ENCODE measurements at places on chromosomes 6 and 20.

GRCh38 chr6:34390531-34391472 is 1.7 kb downstream of the NUDT3 start:
- H3K27me3 ChIP-seq: no peaks in the 10 kb centered on the region
- DNase-seq: no peak
- H3K4me3 ChIP-seq: no peak overlapping the region
- no peak overlapping the region for H3K27ac ChIP-seq
- peaks cover 20% of the 10 kb centered on the region for H3K4me1 ChIP-seq

GRCh38 chr6:166307082-166308032 is 835 bp downstream of the PRR18 start:
- no peak for DNase-seq
- H3K4me1 ChIP-seq: no peaks in the 10 kb centered on the region
- peaks cover 64% of the 10 kb centered on the region for H3K27me3 ChIP-seq
- H3K27ac ChIP-seq: no peak overlapping the region

DNA sequence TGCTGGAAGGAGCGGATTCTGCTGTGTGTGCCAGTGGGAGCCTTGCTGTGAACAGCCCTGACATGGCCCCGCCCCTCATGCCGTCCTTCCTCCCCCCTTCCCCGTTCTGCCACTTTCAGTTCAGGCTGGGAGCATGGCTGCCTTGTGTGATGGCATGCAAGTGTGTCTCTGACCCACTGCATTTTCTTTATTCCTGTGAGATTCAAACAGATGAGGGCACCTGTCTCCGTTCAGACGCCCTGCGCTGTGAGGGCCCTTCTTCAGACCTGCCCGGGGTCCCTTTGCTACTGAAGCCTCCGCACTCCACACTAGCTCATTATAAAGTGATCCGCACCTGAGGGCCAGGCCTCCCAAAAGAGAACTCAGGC is 88.3 kb downstream of the TAF4 start:
- no peak overlapping the region for H3K27ac ChIP-seq
- peaks cover 15% of the 10 kb centered on the region for H3K36me3 ChIP-seq
- no peaks in the 10 kb centered on the region for H3K27me3 ChIP-seq
- H3K4me1 ChIP-seq: peaks cover 20% of the 10 kb centered on the region
- H3K4me3 ChIP-seq: no peak overlapping the region

DNA sequence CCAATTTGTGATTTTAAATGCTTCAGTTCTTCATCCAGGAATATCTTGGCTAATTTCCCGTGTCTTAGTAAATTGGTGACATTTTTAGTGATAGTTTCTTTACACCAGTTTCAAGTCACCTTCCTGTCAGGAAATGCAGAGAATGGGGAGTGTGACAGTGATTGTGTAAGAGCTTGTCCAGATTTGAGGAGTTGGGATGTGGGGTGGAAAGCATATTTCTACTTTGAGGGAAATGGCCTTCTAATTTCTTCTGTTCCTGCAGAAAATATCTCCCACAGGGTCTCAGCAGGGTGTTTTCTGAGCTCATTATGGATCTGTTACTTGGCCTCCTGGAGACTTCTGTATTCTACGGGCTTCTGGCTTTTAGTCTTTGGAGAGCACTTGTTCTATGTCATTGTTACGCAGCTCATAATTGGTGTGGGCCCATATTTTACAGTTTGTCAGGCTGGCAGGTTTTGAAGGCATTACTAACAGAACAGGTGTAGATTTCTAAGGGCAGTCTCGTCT is 65.6 kb downstream of the TMEM200A start:
- H3K27me3 ChIP-seq: no peaks in the 10 kb centered on the region
- H3K27ac ChIP-seq: no peak overlapping the region
- no peaks in the 10 kb centered on the region for H3K36me3 ChIP-seq
- DNase-seq: no peak
- no peaks in the 10 kb centered on the region for H3K4me1 ChIP-seq

- H3K4me1 ChIP-seq: no peaks in the 10 kb centered on the region
- no peak overlapping the region for H3K4me3 ChIP-seq
- DNase-seq: no peak
- no peak overlapping the region for H3K27ac ChIP-seq
These were observed 3.6 kb downstream of the OR10C1 start for GRCh38 chr6:29442719-29443118.

- no peaks in the 10 kb centered on the region for H3K27me3 ChIP-seq
- no peak overlapping the region for H3K4me3 ChIP-seq
- no peaks in the 10 kb centered on the region for H3K36me3 ChIP-seq
- no peak overlapping the region for H3K27ac ChIP-seq
- no peak for DNase-seq
These were observed 422.6 kb upstream of the MMS22L start for GRCh38 chr6:97705568-97705967.

- H3K4me3 ChIP-seq: no peak overlapping the region
- no peaks in the 10 kb centered on the region for H3K36me3 ChIP-seq
- H3K27me3 ChIP-seq: no peaks in the 10 kb centered on the region
- no peak overlapping the region for H3K27ac ChIP-seq
- DNase-seq: no peak
These were observed 224.8 kb upstream of the JAG1 start for GRCh38 chr20:10898552-10898951.

- no peak for DNase-seq
- H3K36me3 ChIP-seq: no peaks in the 10 kb centered on the region
- no peaks in the 10 kb centered on the region for H3K27me3 ChIP-seq
- no peak overlapping the region for H3K27ac ChIP-seq
These were observed 171.1 kb downstream of the ARID1B start for GRCh38 chr6:156948277-156948676.

DNA sequence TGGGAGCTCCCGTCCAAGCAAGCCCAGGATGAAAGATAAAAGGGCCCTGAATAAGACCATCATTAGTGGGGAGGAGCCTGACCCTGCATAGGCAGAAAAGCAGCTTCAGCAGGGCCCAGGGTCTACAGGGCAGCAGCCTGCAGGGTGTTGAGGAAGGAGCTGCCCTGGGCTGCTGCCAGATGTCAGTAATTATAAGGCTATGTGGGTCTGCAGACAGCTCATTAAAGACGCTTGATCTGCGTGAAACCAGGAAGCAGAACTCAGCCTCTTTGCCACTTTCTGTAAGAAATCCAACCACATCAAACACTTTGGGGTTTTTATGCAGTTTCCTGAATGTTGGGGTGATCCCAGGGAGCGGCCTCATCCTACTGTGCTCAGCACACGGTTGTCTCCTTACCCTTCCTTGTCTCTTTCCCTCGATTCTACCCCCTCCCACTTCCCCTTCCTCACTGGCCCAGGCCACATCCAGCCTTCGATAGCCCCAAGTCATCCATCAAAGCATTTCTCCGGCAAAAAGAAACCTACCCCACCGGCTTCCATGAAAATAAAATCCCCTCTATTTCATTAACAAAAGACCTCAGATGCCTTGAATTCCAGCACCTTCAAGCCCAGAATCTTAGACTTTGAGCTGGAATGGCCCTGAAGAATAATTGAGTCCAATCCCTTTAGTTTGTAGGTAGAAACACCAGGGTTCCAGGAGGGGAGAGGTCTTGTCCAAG is 1.0 kb upstream of the TGM6 start:
- no peak overlapping the region for H3K27ac ChIP-seq
- H3K4me1 ChIP-seq: peaks cover 44% of the 10 kb centered on the region
- peak; percentile 16 for DNase-seq
- peaks cover under 1% of the 10 kb centered on the region for H3K27me3 ChIP-seq

GRCh38 chr20:46308258-46309157 is at the start of gene CDH22:
Gene CDH22, minus strand, starts transcription at chr20:46308498. Its CDS starts 57,204 bp downstream, at chr20:46251294.
- DNase-seq: no peak
- H3K4me1 ChIP-seq: peaks cover 13% of the 10 kb centered on the region
- peaks cover 80% of the 10 kb centered on the region for H3K27me3 ChIP-seq

- no peaks in the 10 kb centered on the region for H3K27me3 ChIP-seq
- H3K27ac ChIP-seq: no peak overlapping the region
- H3K4me1 ChIP-seq: no peaks in the 10 kb centered on the region
- no peak for DNase-seq
- no peak overlapping the region for H3K4me3 ChIP-seq
These were observed 100.5 kb downstream of the PDE10A start for GRCh38 chr6:165562421-165563090.

GRCh38 chr20:52219441-52219840 is 27.9 kb upstream of the ZFP64 start:
- peaks cover 3% of the 10 kb centered on the region for H3K36me3 ChIP-seq
- H3K27ac ChIP-seq: no peak overlapping the region
- peaks cover 50% of the 10 kb centered on the region for H3K27me3 ChIP-seq
- no peak overlapping the region for H3K4me3 ChIP-seq
- H3K4me1 ChIP-seq: no peaks in the 10 kb centered on the region

DNA sequence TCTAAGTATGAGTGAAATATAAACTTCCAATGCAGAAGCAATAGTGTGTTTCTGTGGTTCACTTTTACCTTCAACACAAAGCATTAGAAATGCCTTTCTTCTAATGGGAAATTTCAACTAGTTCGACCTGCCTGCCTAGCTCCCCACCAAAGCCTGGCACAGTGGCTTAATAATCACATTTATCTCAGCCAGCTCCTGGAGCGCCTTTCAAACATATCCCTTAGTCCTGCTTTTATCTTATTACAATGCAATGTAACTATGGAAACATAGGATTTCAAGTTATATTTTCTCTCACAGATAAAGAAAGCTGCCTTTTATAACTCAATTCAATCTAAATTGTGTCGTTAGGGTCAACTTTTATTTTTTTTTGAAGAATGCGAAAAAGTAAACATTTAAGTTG is 53.7 kb downstream of the KIF13A start:
- H3K27ac ChIP-seq: no peak overlapping the region
- no peaks in the 10 kb centered on the region for H3K36me3 ChIP-seq
- no peak for DNase-seq
- no peak overlapping the region for H3K4me3 ChIP-seq
- H3K27me3 ChIP-seq: peaks cover 30% of the 10 kb centered on the region
- H3K4me1 ChIP-seq: no peaks in the 10 kb centered on the region

Measured in central memory CD8-positive, alpha-beta T cell (primary cell).